Subcutaneous adipose tissue (tissue), 4 donors: ENCODE measurements at places on chromosomes 6 and 20. TPM values are rescaled to one million over a fixed set of nuclear protein-coding genes. Genes with fewer than 3 reads are reported as not detected.

The LRFN2 gene
- total RNA-seq = not detected

The TRMT6 gene
- 8.7 TPM for total RNA-seq

The EPHA7 gene
- total RNA-seq = 0.33 TPM

The MOXD1 gene
- 2.1 TPM for total RNA-seq

The PLEKHG1 gene
- 39.1 TPM for total RNA-seq

The TMC2 gene
- total RNA-seq = 1.5 TPM

The CTCFL gene
- total RNA-seq = 0.17 TPM

The GNRH2 gene
- not detected for total RNA-seq

The VGLL2 gene
- total RNA-seq = not detected

The HMGCLL1 gene
- 7.7 TPM for total RNA-seq

The BPIFB1 gene
- not detected for total RNA-seq

The CALHM5 gene
- total RNA-seq = 2.8 TPM

The CHRNA4 gene
- total RNA-seq = not detected

The GHRH gene
- not detected for total RNA-seq

The IL22RA2 gene
- total RNA-seq = not detected

The HRH3 gene
- total RNA-seq = not detected

The IMPG1 gene
- not detected for total RNA-seq

The SYNGAP1 gene
- 7.3 TPM for total RNA-seq

The TTBK1 gene
- not detected for total RNA-seq

The TRIM15 gene
- not detected for total RNA-seq

The SOX4 gene
- total RNA-seq = 13.9 TPM

The MCUR1 gene
- 15.9 TPM for total RNA-seq

The TSBP1 gene
- total RNA-seq = not detected

The CPNE5 gene
- total RNA-seq = 1.3 TPM

The MYLIP gene
- 32.0 TPM for total RNA-seq

The TRDN gene
- total RNA-seq = 2.2 TPM

The MRPS18A gene
- total RNA-seq = 28.5 TPM

The POLR1H gene
- 21.4 TPM for total RNA-seq

The CAGE1 gene
- not detected for total RNA-seq

The WFDC10B gene
- not detected for total RNA-seq

The PRIM2 gene
- total RNA-seq = 11.0 TPM

The SGK2 gene
- 5.5 TPM for total RNA-seq

The DNMT3B gene
- total RNA-seq = 0.85 TPM

The PPIL6 gene
- 6.8 TPM for total RNA-seq

The RIPK1 gene
- 25.2 TPM for total RNA-seq

The XKR7 gene
- not detected for total RNA-seq

The ERVFRD-1 gene
- total RNA-seq = 0.44 TPM

The SLC35D3 gene
- not detected for total RNA-seq

The PTK7 gene
- total RNA-seq = 1.8 TPM

The GRIK2 gene
- total RNA-seq = 0.51 TPM

The BHLHE23 gene
- not detected for total RNA-seq
